ENCODE measurements at places on chromosomes 6 and 20.
A peak's percentile ranks its signal among the peaks of the same experiment; 100 is the strongest.

DNA sequence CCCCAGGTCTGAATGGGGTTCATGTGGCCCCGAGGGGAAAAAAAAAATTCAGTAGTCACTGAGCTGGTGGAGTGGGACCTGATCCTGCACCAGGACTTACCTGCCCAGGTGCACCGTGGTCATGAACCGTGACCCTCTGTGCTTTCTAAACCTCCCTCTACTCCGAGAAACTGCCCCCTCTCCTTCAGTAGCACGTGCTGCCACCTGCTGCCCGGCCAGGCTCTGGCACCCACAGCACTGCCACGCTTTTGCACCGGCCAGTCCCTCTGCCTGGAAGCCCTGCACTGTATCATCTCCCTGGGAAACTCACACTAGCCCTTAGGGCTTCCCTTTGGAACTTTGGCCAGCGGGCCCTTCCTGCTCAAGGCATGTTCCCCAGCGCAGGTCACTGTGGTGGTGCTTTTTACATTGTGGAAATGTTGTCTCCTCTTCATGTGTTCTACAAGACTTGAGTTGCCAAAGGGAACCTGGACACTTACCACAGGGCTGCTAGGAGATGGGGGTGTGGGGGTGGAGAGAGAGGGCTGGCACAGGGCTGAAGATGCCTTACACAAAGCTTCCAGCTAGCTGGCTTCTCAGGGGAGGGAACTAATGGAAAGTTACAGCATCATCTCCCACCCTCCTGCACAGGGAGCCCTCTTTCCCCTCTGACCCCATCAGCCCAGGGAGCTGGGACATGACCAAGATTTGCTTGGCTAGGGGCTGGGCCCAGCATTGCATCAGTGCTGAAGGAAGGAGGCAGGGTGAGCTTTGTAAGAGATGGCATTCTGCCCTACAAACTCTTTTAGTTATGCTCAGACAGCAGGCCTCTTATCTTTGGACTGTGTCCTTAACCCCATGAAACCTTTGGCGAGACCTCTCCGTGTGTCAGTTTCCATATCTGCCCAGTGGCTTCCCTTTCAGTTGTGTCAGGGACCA, 2.5 kb upstream of the PTPRT start:
- peaks cover 2% of the 10 kb centered on the region for H3K4me1 ChIP-seq
- no peak overlapping the region for H3K27ac ChIP-seq
- DNase-seq, result no peak
- no peaks in the 10 kb centered on the region for H3K36me3 ChIP-seq
- H3K27me3 ChIP-seq, result peaks cover 47% of the 10 kb centered on the region
- no peak overlapping the region for H3K4me3 ChIP-seq

DNA sequence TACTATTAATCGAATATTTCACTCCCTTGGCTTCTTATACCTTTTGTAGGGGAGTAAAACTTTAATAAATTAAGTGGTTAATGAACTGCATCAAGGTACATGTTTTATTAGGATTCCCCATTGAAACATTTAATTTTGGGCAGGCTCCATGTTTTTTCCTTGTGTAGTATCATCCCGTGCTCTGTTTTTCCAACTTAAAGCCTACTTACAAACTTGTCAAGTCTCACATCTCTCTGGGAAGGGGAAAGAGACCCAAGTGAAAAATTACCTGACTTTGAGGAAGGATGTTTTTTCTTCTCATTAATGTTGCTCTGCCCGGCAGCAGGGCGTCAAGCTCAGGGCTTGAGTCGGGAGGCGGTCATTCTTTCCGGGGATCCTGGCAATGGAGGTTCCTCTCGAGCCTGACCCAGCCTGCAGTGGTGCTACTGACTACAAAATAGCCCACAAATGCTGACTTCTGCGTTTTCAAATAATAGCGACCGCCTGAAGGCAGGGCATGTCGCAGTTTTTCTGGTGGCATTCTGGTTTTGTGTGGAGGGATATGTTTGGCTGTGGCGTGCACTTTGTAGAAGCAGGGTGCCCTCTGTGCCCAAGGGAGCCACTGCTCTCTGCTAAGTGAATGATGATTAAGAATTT, 2.4 kb downstream of the DSP start:
- H3K27me3 ChIP-seq, result peaks cover 90% of the 10 kb centered on the region
- DNase-seq, result no peak
- no peaks in the 10 kb centered on the region for H3K36me3 ChIP-seq
- H3K27ac ChIP-seq, result no peak overlapping the region
- no peak overlapping the region for H3K4me3 ChIP-seq
- peaks cover 16% of the 10 kb centered on the region for H3K4me1 ChIP-seq

GRCh38 chr20:40493071-40493470, 196.0 kb downstream of the MAFB start:
- no peak for DNase-seq
- H3K27ac ChIP-seq, result no peak overlapping the region
- H3K36me3 ChIP-seq, result no peaks in the 10 kb centered on the region
- no peaks in the 10 kb centered on the region for H3K27me3 ChIP-seq

- H3K36me3 ChIP-seq, result no peaks in the 10 kb centered on the region
- DNase-seq, result no peak
- H3K27ac ChIP-seq, result no peak overlapping the region
- H3K4me1 ChIP-seq, result no peaks in the 10 kb centered on the region
These were observed 101.1 kb downstream of the YTHDF1 start for GRCh38 chr20:63114693-63115311.

- H3K27ac ChIP-seq, result no peak overlapping the region
- H3K4me3 ChIP-seq, result no peak overlapping the region
- DNase-seq, result no peak
- H3K27me3 ChIP-seq, result no peaks in the 10 kb centered on the region
- no peaks in the 10 kb centered on the region for H3K4me1 ChIP-seq
These were observed 102.1 kb upstream of the LAMP5 start for GRCh38 chr20:9412309-9412708.

DNA sequence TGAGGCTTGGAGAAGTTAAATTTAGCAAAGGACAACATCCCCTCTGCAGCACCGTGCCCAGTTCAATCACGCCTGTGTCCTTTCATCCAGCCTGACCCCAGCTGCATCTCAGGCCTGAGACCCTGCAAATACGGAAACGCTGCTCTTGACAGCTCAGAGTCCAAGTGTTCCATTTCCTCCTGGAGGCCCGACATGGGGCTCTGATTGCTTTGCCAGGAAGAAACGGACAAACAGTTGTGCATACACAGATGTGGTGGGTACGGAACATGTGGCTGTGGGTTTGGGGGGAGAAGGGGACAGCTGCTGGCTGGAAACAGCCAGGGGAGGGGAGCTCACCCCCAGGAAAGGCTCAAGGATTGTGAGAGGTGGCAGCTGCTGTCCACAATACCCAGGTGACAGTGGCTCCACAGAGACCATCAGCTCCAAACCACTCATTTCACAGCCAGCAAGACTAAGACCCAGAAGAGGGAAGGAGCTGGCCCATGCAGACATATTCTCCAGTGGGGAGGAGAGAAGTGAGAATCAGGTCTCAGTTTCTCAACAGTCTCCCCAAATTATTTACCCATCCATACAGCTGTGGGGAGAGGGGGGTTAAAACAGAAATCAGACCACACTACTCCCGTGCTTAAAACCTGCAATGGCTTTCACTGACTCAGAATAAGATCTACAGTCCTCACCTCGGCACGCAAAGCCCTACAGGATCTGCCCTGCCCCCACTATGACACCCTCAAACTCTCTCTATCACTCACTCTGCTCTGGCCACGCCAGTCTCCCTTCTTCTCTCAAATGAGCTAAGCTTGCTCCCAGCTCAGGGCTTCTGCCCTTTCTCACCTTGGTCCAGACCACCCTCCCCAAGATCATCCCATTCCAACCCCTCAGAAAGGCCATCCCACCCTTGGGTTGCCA, 89.1 kb downstream of the PREX1 start:
- H3K4me1 ChIP-seq, result peaks cover 64% of the 10 kb centered on the region
- H3K27me3 ChIP-seq, result no peaks in the 10 kb centered on the region
- peak overlapping the region; percentile 9 for H3K4me3 ChIP-seq
- H3K27ac ChIP-seq, result peak overlapping the region; percentile 84

GRCh38 chr20:51531141-51531710, 11.3 kb downstream of the NFATC2 start:
- peak; percentile 57 for DNase-seq
- peak overlapping the region; percentile 81 for H3K27ac ChIP-seq
- H3K27me3 ChIP-seq, result no peaks in the 10 kb centered on the region

- no peaks in the 10 kb centered on the region for H3K27me3 ChIP-seq
- H3K36me3 ChIP-seq, result no peaks in the 10 kb centered on the region
- H3K4me1 ChIP-seq, result peaks cover 47% of the 10 kb centered on the region
- H3K27ac ChIP-seq, result no peak overlapping the region
- DNase-seq, result no peak
These were observed 49.8 kb downstream of the MYB start for GRCh38 chr6:135230711-135231468.

All from activated naive CD4-positive, alpha-beta T cell treated with anti-CD3 and anti-CD28 coated beads, Interleukin-2, amount 10 ng/mL, durations not matched to agents 7 days and 5 days (primary cell).